ENCODE measurements at places on chromosomes 2 and 18.

GRCh38 chr2:11820650-11821049 lies 74.2 kb downstream of the LPIN1 start:
- no peak for DNase-seq

DNA sequence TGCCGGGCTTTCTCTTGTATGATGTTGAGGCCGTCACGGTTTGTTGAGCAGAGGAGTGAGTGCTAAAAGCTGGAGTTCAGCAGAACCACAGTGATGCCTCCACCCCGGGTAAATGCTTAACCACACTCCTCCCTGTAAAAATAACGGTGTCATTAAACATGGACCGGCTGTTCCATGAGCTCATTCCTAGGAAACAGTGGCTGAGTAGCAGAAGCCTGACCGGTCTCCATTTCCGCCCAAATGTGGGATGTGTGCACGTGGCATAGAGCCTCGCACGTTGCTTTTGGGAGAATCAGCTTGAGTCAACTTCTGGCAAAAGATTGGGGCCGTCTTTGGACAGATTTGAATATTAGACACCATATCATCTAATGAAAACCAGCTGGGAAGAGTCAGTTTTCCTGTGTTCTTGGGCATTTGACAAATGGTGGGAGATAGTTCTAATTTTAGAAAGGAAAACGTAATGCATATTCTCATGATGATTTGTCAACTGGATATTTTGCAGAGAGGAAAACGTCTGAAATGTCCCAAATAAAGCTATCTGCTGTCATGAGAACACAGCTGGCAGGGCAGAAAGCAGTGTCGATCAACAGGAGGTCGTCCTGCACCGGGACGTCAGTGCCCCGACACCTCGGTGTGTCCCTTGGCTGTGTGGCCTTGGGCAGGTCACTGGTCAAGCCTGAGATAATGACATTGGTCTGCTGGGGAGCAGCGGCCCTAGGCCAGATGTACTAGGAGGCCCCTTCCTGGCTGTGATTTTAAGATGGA lies 42.4 kb downstream of the LRRFIP1 start:
- DNase-seq: peak; percentile 100

DNA sequence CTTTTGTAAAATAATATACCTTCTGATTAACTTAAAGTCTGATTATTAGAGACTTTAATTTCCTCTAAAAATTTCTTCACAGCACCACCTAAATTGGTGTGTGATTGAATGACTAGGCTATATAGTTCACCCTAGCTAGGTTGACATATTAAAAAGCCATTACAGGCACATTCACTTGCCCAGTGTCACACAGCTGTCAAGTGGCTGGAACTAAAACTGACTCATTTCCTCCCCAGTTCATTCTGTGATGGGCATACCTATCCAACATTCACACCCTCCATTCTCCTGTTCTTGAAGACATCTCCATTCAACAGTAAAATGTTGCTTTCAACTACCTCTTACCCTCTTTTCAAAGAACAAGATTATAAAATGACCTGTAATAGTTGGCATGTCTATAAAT lies 334.5 kb downstream of the ARHGAP15 start:
- DNase-seq: no peak

DNA sequence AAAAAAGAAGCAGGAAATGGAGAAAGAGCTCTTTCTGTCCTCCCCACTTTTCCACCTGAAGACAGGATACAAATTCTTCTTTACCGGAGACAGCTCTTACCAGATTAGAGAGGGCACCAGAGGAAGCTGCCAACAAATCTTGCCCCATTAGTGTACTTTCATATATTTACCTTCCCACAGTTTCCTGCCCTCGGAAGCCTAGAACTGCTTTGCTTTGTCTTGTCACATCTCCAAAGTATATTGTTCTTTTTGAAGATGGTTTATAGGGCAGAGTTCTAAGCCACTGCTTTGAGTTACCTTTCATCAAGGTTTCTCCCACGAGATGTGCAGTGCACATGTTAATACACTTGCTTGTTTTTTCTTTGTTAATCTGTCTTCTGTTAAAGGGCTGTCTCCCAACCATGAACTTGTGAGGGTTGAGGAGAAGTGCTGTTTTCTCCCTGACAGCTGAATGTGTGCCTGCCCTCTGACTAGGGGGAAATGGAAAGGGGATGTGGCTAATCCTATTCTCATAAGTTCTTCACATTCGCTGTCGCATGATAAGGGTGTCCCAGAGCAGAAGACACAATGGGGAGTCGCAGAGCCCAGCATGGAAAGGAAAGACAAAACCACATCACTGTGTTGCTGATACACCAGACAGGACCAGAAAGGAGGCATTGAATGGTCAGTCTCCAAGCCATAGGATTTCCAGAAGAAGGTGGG lies 24.2 kb downstream of the CENPA start:
- no peak for DNase-seq

- peak; percentile 91 for DNase-seq
Observed at GRCh38 chr2:12587729-12588522, 128.8 kb upstream of the TRIB2 start.

GRCh38 chr2:134148843-134149472 lies 104.9 kb upstream of the MGAT5 start:
- peak; percentile 32 for DNase-seq

DNA sequence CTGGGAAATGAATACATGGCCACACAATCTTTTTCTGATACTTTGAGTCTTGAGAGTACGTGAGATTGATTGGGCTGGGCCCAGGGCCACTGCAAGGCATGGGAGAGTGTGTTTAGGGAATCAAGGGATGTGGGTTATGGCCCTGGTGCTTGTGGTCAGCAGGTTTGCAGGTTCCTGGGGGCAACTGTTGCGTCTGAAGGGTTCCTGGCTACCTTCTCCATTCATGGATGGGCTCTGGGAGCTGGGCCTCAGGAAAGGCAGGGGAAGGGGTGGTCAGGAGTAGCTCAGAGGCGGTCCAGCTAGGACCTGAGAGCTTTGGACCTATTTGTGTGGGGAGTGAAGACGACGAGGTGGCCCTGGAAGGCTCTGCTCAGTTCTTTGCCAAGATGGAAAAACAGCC lies 8.4 kb upstream of the ZAP70 start:
- DNase-seq: no peak

DNA sequence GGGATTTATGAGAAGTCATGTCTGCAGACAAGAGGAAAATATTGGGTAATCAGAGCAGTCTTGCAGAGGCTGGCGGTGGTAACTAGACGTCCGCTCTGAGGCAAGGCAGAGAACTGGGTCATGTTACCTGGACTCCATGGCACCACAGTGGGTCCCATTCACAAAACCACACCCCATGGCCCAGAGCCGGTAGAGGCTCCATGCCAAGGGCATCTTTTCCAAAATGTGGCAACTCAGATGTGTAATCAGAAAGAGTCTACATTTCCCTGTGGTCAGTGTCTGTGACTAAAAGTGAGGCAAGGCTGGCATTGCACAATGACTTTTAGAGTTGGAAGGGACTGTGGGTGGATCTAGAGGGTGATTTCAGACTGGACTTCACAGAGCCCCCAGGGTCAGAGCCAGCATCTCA lies 113.1 kb downstream of the MREG start:
- peak; percentile 87 for DNase-seq

GRCh38 chr2:240236217-240237111 lies 96.0 kb upstream of the OTOS start:
- no peak for DNase-seq

DNA sequence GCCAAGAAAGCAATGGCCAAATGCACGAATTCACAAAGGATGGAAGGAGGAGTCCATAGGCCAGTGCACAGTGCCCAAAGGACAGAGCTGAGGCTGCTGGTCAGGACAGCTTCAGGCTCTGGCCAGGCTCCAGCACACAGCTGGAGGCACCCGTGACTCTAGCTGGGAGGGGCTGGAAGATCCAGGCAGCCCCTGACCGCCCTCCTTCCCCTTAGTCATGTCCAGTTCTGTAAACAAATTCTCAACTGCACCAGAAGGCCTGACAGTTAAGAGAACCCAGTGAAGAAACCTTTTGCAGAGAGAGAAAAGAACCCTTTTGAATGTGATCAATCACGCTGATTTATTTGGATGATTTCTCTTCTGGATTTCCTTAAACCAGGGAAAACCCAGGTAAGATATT lies 7.7 kb upstream of the YWHAQ start:
- peak; percentile 96 for DNase-seq

GRCh38 chr2:116074161-116074560 lies 1631.7 kb downstream of the DPP10 start:
- DNase-seq: no peak

- DNase-seq: no peak
Observed at GRCh38 chr2:111898703-111899514, 502 bp downstream of the MERTK start.

- no peak for DNase-seq
Observed at GRCh38 chr2:71602581-71602980, 149.2 kb downstream of the DYSF start.

GRCh38 chr2:88022669-88022921 lies 6.2 kb upstream of the RNU2-63P start:
- no peak for DNase-seq

DNA sequence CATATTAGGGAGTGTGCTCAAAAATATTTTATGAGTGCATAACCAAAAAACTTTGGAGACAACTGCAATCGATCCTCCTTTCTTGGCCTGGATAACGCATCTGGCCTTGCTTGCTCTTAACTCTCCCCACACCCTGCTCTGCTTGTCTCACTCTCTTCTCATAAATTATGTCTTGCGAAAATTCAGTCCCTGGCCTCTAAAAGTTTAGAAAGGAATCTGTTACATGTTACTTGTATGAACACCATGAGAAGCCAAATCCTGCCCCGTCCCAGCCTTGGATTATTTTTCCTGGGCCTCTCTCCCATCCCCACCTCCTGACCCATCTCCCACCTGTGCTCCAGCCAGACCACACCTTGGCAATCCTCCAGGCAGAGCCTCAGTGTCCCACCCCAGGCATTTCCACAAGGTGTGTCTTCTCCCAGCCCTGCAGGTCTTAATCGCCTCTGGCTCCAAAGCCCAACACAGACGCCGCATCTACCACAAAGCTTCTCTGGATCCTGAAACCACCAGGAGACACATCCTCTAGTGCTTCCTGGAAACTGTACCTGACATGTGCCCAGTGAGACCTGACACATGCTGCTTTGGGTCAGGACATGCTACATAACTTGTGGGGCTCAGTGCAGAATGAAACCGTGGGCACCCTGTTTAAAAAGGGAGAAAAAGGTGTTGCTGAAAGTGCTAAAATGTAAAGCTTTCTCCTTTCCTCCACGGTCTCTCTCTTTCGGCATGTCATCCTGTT lies 99.6 kb upstream of the ST3GAL5 start:
- DNase-seq: peak; percentile 52

GRCh38 chr2:10654069-10654468 lies 35.7 kb downstream of the NOL10 start:
- DNase-seq: peak; percentile 19

DNA sequence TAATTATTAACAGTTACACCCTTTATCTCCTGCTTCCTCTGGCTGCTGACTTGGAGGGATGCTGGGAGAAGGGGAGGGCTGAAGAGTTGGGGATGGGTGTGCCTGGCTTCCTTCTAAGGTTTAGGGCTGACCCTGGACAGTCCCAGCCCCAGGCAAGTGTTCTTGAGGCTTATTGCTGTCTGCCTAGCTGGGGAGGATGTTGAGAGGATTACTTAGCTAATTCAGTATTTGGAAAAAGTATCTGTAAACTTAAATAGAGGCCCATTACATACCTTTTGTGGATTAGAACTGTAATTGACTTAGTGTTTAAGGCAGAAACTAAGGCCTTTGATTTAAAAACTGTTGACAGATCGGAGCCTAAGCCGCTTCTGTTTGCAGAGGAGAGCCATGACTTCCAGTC lies 67.6 kb downstream of the AGAP1 start:
- DNase-seq: no peak

GRCh38 chr2:58466804-58467203 lies 225.7 kb upstream of the FANCL start:
- DNase-seq: no peak

- peak; percentile 94 for DNase-seq
Observed at GRCh38 chr2:28661589-28662001, 90.0 kb upstream of the PPP1CB start.

GRCh38 chr2:64134813-64135212 lies 9.4 kb downstream of the PELI1 start:
- DNase-seq: no peak

DNA sequence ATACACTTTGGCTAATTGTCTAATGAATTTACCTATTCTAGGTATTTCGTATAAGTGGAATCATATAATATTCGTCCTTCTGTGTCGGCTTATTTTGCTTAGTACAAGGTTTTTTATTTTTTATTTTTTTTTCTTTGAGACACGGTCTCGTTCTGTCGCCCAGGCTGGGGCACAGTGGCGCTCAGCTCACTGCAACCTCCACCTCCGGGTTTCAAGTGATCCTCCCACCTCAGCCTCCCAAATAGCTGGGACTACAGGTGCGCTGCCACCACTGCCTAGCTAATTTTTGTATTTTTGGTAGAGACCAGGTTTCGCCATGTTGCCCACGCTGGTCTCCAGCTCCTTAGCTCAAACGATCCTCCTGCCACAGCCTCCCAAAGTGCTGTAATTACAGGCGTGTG lies 38.2 kb downstream of the PCBP1 start:
- DNase-seq: no peak

DNA sequence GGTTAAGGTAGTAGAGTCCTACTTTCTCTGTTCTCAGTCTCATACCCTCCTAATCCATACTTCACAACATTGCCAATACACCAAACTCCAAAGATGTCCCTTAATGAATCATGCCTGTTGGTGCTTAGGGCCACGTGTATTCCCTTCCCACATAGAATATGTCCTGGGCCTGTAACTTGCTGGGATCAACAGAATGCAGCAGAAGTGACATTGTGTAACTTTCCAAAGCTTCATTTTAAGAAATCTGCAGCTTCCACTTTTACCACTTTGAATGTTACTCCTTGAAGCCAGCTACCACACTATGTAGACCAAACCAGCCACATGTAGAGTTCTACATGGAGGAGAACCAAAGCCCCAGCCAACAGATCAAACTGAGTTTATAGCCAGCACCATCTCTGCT lies 58.5 kb upstream of the ARHGAP15 start:
- DNase-seq: no peak

GRCh38 chr2:58757971-58758370 lies 516.8 kb upstream of the FANCL start:
- no peak for DNase-seq

DNA sequence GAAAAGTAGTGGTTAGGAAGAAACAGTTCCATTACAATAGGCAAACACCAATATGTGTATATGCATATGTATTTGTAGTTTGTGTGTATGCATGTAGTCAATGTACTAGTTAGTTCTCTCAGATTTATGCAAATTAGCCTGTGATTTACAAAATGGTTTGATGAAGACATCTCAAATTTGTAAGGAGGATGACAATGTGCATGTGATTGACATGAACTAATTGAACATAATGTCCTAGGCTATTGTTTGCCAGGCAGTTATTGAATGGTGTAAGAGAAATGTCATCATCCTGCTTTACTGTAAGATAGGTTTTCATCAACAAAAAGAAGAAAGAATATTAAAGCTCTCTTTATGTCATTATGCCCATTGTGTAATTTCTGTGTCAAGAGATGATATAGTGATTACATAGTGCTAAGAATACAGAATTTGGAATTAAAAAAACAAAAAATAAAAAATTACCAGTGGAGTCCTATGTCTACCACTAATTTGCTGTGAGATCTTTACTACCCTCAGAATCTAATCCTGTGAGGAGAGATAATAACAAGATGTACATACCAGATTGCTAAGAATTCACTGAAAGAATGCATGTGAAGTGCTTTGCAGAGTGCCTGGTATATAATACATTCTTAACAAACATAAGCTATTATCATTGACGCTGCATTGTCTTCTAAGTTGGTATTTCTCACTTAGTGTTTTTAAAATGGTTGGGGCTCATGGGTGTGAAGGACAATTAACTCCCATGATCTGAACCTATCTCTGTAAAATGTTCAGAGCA lies 258.0 kb downstream of the CPS1 start:
- no peak for DNase-seq
